ENCODE measurements at places on chromosomes 16 and 17.

DNA sequence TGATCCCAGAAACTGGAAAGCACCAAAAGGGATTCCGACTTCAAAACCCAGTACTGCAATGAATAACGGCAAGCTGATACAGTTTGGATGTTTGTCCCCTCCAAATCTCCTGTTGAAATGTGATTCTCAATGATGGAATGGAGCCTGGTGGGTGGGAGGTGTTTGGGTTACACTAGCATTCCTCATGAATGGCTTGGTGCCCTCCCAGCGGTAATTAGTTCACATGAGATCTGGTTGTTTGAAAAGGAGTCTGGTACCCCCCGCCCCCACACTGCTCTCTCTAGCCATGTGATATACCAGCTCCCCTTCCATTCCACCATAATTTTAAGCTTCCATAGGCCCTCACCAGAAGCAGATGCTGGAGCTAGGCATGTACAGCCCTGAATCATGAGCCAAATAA lies 40.1 kb downstream of the RANBP10 start:
- peak; percentile 36 for DNase-seq

DNA sequence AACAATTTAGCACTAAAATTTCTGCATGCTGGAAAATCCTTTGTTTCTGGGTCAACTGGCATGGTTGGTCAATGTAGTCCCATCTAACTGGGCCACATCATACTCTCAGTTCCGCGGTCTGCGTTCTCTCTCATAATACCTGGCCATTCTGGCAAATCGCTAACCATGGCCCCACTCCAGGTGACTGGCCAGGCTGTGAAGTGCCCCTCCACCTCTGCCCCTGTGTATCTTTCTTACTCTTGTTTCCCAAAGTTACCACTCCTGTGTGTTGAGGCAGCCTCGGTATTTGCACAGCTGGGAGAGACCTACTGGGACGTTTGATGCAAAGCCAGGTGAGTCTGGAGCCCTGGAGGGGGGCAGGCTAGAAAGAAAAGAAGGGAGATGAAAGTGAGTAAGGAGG lies 2.0 kb upstream of the TMEM238L start:
- DNase-seq = no peak

DNA sequence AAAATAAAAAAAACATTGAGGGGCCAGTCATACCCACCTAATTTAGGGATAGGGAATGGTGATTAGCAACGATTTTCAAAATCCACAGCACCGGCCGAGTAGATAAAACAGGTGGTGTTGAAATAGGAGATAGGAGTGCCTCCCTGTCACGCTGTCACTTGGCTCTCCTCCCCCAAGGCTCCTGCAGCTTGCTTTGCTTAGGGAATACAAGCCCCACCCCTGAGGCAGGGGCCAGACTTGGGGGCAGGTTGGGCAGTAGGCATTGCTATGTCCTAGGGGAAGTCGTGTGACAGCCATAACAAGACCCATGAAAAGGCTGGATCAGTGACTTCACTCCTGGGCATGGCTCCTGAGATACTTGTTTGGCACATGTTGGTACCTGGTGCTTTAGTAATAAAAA lies 25.8 kb downstream of the POLR2A start:
- no peak for DNase-seq

GRCh38 chr17:47189732-47190237 lies 690 bp upstream of the CDC27 start:
- DNase-seq = no peak

DNA sequence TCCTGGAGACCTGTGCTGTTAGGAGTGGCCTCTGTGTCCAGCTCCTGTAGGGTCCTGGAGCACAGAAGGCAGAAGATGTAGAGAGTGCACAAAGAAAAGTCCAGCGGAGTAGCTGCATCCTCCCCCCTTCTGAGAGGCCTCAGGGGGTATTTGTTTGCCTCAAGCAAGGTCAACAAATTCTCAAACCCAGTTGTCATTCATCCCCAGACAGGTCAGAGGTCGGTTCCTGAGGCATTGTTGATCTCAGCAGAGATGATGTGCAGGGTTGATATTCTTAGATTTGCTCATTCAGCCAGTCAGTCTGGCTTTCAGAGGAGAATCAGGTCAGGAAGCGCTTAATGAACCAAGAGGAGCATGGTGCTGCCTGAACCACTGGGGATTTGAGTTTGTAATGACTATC lies 8.3 kb upstream of the RBFOX1 start:
- DNase-seq = peak; percentile 57

- peak; percentile 63 for DNase-seq
Measured at GRCh38 chr17:79974566-79975497, 60.8 kb downstream of the TBC1D16 start.

DNA sequence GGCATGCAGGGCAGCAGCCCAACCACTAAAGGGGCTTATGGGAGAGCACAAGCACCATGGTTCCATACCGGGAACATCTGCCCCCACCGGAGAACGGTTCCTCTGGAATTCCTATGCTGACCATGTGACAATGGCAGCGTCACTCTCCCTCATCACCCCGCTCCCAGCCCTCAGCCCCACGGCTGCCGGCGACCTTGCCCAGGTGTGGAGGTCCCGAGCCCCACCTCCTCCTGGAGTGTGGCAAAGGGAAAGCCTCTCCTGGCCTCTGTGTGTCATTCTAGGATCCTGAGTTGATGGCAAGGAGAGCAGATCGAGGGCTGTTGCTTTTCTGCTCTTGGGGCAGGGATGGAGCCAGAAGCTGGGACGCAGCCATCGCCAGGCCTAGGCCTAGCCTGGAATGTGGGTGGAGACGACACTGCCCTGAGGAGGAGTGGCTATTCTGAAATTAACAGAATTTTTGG lies 17.8 kb upstream of the RNPS1 start:
- DNase-seq = no peak

DNA sequence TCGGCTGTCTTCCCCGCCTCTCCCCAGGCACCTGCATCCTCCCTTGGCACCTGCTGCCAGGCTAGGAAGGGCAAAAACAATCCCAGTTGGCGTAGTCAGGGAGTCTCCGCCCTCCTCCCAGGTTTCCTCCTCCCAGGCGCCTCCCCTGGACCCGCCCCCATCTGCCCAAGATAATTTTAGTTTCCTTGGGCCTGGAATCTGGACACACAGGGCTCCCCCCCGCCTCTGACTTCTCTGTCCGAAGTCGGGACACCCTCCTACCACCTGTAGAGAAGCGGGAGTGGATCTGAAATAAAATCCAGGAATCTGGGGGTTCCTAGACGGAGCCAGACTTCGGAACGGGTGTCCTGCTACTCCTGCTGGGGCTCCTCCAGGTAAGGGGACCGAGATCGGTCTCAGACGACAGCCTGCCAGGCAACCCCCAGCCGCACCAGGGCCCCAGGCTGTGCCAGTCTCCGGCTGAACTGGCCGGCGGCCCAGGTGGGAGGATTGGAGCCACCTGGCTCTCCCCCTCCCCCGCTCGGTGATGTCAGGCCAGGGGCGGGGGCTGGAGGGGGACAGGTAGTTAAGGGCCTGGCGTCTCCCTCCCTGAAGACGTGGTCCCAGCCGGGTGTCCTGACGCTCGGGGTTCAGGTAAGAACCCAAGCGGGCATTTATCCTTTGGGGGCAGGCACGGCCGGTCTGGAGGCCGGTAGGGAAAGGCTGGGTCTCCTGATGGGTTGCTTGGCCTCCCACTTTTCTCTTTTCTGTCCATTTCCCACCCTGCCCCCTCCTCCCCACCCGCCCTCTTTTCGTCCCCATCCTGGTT lies at the start of gene GRB7:
TSS of gene GRB7 (plus strand) at position 179 of the 808 bp plus-strand sequence. CDS start 4,364 bp downstream, outside the sequence.
- peak; percentile 84 for DNase-seq

DNA sequence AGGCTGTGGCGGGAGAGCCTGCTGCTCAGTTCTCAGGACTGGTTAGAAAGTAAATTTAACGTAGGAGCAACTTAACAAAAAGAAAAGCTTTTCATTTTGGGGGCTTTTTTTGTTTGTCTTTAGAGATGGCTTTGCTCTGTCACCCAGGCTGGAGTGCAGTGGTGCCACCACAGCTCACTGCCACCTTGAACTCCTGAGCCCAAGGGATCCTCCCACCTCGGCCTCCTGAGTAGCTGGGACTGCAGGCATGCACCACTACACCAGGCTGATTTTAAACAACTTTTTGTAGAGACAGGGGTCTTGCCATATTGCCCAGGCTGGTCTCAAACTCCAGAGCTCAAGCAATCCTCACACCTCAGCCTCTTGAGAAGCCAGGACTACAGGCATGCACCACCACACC lies 205.0 kb downstream of the RPTOR start:
- peak; percentile 33 for DNase-seq

GRCh38 chr17:64378890-64379354 lies 11.7 kb downstream of the PECAM1 start:
- DNase-seq = no peak

- peak; percentile 94 for DNase-seq
Measured at GRCh38 chr16:85523602-85524364, 89.3 kb upstream of the GSE1 start.

GRCh38 chr17:78340183-78340955 lies 19.5 kb downstream of the SOCS3 start:
- no peak for DNase-seq

DNA sequence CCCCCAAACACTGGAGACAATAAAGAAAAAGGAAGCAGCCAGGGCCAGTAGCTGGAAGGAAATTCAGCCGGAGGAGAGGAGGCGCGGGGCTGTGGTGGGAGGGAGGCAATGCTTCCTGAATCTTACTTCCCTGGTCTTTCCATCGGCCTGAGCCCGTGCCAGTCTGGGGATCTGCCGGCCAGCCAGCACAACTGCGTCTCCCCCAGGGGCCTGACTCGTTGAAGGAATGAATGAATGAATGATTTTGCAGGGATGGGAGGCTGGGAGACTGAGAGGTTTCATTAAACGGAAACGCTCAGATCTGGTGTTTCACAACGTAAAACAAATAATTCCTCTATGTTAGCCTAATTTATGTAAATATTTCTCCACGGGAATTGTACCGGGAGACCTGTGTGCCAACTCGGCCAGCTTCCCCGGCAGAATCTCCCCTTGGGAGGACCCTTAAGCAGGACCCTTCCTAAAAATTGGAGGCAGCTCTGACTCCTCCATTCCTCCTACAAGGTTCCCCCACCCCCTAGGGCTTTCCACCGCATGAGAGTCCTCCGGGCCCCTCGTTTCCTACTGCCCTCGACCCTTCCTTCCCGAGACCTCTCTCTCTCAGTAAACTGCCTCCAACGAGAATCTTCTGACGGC lies 1.3 kb upstream of the BAIAP2 start:
- no peak for DNase-seq
